ENCODE measurements at places on chromosomes 3 and 15.

DNA sequence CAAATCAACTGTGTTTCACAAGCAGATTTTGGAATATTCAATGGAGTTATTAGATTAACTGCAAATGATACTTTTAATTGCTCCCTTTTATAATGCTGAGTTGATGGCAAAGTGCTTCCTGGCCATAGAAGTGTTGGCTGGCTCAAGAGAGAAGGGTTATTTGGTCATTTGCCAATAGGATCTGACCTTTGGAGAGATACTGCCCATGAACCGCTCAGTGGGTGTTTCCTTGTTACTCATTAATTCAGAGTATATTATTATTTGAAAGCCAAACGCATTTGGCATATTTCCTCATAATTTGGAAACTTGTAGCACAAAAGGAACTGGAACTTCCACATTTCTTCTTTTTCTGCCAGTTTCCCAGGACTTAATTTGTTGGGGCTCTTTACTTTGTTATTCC, 234.7 kb downstream of the CDIN1 start:
- no peak for DNase-seq

DNA sequence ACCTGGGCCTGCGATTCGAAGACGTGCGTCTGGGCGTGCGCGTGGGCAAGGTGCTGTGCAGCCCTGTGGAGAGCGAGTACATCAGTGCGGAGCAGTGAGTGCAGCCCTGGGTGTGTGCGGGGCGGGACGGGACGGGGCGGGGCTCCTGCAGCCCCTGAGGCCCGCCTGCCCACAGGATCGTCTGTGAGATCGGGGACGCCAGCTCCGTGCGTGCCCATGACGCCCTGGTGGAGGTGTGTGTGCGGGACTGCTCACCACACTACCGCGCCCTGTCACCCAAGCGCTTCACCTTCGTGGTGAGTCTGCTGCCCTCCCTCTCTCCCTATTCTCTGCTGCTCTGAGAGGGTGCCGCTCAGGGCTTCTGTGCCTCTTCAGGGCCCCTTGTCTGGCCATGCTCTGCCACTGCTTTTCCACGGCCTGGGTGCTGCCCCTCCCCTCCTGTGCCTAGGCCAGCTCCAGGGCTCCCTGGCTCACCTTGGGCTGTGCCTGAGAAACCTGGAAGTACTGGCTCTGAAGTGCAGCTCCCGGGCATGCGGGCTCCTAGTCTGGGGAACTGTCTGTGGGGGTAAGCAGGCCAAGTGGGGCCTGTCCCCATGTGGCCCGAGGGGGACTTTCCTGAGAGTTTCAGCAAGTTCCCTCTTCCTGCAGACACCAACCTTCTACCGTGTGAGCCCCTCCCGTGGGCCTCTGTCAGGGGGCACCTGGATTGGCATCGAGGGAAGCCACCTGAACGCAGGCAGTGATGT, 31.8 kb downstream of the PLXNA1 start:
- no peak for DNase-seq

DNA sequence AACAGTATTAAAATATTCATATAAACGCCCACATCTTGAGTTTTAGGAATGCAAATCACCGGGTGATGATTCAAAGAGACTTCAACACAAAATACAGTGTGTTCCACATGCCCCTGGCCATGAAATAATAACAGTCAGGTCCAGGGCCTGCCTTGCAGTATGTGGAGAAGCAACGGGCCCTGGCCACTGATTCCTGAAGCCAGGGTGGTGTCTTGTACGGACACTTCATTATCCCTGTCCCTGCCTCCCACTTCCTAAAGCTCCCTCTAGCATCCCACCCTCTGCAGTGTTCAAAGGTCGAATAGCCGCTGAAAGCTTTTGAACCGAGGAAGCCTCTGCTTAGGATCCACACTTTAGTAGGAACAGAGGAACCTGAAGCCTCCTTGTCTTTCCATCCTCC, 50.4 kb upstream of the PCSK6 start:
- DNase-seq = no peak

DNA sequence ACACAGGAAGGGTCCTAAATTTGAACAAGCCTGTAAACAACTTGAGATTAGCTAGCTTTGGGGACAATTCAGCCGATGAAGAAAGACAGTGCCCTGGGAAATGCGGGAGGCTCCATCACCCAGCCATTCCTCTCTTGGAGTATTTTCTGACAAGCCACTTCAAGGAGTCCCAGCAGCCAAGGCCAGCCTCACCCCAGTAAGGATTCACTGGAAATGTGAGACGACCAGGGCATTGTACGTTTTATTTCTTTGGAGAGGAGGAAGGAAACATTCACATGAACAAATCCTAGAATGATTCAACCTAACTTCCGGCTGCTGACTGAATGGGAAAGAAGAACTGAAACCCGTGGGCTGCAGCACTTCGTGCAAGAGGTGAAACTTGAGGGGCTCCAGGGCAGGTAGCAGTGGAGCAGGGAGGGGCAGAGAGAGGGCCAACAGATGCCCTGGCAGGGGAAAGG, 116.4 kb upstream of the ARHGEF3 start:
- peak; percentile 77 for DNase-seq

DNA sequence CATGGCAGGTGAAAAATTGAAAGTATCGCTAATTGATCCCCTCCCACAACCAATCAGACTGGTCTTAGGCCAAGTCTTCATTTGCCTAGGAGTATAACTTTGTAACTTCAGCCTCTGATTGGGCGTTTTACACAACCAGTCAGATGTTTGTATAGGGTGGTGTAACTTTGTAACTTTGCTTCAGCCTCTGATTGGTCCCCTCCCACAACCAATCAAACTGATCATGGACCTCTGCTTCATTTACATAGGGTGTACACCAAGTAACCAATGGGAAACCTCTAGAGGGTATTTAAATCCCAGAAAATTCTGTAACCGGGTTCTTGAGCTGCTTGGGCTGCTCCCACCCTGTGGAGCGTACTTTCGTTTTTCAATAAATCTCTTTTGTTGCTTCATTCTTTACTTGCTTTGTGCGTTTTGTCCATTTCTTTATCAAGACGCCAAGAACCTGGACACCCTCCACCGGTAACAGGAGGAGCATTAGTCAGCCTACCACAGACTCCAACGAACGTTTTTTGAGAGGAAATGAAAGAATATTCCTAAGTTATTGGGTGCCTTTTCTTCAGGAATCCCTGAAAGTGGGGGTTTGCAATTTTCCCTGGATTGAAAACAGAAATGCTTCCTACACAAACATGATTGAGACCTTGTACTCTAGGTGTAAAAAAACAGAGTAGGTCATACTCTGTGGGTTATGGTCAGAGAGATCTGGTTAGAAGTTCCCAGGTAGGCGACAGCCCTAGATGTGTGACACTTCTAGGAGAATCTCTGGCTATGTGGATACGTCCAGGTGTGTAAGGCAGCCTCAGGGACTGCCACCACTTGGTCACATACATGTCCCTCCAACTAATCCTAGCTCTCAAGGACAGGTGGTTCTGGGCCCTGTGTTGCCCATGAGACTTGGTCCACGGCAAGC, 5.5 kb upstream of the SACM1L start:
- no peak for DNase-seq

- DNase-seq = peak; percentile 39
Observed at GRCh38 chr15:68383161-68384074, 48.5 kb downstream of the ITGA11 start.

DNA sequence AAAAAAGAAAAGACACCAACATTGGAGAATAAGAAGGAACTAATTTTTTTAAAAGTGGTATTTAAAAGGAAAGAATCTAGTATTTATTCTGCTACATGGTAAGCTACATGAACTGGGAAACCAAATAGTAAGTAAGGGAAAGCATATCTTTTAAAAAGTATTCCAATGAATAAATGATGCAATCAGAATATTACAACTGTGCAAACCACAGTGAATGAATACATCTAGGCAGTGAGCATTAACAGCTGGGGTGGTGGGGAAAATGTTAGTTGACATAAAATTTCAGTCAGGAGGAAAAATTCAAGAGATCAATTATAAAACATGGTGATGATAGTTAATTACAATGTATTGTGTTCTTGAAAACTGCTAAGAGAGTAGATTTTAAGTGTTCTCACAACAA, 16.9 kb downstream of the ICE2 start:
- no peak for DNase-seq

- DNase-seq = no peak
Observed at GRCh38 chr3:76610150-76610549, 429.7 kb upstream of the ROBO2 start.

GRCh38 chr3:197471221-197472010, 84.4 kb downstream of the BDH1 start:
- no peak for DNase-seq

- DNase-seq = no peak
Observed at GRCh38 chr3:94593526-94594150, 530.8 kb downstream of the NSUN3 start.

GRCh38 chr3:145070795-145071194, 1090.2 kb downstream of the PLOD2 start:
- no peak for DNase-seq

DNA sequence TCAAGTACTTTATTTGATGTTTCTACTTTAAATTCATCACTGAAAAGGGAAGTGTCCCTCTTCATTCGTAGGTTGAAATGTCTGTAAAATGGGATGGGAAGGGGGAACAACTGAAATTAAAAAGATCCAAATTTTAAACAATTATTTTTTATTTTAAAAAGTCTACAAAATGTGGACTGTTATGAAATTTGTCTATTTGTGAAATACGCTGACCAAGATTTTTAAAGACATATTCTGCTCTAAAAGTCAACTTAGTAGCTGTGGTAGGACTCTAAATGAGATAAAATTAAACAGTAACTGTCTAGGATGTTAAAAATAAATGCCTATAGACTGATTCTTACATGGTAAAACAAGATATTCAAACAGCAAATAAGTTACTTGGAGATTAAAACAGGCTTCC, 67.3 kb downstream of the ADAM10 start:
- DNase-seq = no peak

DNA sequence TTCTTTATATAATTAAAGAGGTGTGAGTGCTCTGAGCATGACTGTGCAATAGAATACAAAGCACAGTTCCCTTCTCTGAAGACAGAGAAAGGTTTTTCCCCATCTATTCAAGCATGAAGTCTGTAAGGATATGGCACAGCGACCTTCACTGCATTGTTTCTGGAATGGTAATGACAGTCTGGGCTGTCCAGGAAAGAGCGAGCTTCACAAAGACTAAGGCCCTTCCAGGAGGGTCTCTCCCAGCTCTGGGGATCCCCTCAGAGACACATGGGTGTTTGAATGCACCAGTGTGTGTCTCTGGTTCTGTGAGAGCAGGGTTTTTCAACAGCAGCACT, 179.9 kb upstream of the NR2E3 start:
- no peak for DNase-seq

- no peak for DNase-seq
Observed at GRCh38 chr3:11375333-11376088, 103.3 kb downstream of the ATG7 start.

DNA sequence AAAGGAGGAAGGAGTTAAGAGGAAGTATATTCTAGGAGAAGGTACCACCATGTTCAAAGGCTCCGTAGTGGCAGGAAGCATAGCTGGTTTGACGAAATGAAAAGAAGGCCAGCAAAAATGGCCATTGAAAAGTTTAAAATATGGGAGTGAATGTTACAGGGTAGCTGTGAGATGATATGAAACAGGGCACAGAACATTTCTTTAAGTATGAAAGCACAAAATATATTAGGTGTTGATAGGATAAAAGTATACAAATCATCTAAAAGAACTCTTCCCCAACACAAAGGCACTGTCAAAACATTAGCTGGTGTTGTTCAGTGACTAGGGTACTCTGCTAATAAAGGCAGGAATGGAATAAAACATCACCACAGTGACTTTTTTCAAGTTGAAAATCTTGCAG, 216.2 kb downstream of the LRRN1 start:
- DNase-seq = no peak

DNA sequence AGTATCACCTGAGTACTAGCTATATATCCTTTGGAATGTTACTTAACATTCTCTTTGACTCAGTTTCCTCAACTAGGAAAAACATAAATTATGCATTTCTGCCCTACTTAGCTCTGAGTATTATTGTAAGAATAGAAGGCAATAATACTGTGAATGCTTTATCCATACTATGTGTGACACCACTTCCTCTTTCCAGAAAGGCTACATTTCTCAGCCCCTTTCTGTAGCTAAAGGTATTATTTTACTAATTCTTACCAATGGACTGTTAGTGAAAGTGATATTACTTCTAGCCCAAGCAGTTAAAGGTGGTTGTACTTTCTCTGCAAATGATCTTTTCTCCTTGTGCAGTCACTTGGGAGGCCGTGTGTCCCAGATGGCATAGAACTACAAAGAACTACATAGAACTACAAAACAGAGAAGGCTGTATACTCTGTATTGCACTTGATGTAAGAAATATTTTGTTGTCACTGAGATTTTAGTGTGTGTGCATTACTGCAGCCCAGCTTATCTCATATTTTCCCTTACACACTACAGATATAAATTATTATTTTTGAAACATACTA, 35.1 kb downstream of the MYH15 start:
- no peak for DNase-seq

DNA sequence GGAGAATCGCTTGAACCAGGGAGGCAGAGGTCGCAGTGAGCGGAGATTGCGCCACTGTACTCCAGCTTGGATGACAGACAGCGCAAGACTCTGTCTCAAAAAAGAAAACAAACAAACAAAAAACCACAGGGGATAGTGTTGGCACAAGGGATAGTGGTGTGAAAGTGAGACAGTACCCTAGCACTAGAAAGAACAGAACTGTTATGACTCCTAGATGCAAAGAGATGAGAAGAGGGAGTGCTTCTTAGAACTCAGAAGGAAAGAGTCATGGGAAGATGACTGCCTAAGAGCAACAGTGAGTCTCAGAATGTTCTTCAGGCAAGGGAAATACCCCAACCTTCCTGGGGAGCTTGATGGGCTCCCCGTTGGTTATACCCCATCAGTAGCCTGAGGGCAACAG, 17.8 kb upstream of the ZNF770 start:
- DNase-seq = no peak

DNA sequence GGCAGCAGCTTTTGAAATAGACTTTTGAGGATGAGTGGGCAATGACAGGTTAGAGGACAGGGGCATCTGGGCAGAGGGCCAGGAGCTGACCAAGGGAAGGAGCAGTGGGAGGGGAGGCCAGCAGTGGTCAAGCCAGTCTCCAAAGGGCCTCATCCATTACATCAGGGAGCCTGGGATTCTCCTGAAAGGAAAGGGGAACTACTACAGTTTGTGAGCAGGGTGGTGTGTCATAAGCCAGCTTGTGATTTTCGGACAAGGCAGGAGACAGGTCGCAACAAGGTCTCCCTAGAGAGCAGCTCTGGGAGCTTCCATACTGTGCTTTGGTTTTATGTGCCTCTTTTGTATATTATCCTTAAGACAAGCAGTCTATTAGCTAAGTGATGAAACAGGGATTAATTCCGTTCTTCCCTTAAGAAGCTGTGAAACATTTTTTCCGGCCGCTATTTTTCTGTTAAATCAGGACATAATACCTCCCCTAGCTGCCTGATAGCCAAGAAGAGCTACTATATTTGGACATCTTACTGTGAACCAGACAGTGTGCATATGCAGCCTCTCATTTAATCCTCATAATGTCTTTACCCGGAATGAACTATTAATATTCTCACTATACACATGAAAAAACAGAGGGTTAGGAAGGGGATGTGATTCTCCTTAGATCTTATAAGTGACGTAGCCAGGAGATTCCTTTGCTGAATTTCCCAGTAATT, 46.4 kb downstream of the C2CD4B start:
- DNase-seq = no peak
